ENCODE measurements at places on chromosomes 1 and 21. TPM values are rescaled to one million over a fixed set of nuclear protein-coding genes. Genes with fewer than 3 reads are reported as not detected.

The LCE2C gene
- total RNA-seq, result not detected

The CELA2A gene
- total RNA-seq, result not detected

The CRYAA gene
- not detected for total RNA-seq

The CCDC24 gene
- total RNA-seq, result 4.2 TPM

The CYP4B1 gene
- not detected for total RNA-seq

The ORC1 gene
- total RNA-seq, result 4.9 TPM

The RGS8 gene
- not detected for total RNA-seq

The CNR2 gene
- not detected for total RNA-seq

The CFAP74 gene
- total RNA-seq, result not detected

The TMEM183A gene
- 65.5 TPM for total RNA-seq

The FAM72A gene
- 21.7 TPM for total RNA-seq

DNA sequence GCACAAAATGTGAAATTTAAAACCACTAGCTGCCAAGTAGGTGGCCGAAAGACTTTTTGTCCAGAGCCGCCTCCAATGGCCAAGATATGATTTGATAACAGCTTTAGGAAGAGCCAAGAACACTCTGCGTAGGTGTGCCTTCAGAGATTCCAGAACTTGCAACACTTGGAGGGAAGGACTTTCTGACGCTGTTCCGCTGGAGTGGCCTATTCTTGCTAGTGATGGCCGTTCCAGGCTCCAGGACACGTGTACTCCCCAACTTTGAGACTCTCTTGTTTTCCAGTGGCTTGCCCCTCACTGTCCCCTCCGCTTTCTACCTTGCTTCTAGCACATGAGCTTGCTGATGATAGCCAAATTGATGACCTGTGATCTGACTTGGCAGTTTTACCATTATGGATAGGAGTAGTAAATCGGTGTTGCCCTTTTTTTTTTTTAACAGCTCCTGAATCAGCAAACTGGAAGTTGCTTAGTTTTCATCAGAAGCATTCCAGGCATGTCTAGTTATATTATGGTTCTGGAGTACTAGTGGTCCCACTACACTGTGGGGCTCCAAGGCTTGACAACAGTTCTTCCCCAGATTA lies 1.0 kb downstream of the PRDX6 start:
- peaks cover 17% of the 10 kb centered on the region for H3K36me3 ChIP-seq
- H3K4me3 ChIP-seq, result peak overlapping the region; percentile 90

- DNase-seq, result no peak
- peaks cover 7% of the 10 kb centered on the region for H3K36me3 ChIP-seq
- H3K4me1 ChIP-seq, result peaks cover 19% of the 10 kb centered on the region
- H3K27me3 ChIP-seq, result no peaks in the 10 kb centered on the region
- peak overlapping the region; percentile 2 for H3K4me3 ChIP-seq
Measured at GRCh38 chr21:37082856-37083528, 9.9 kb downstream of the TTC3 start.

DNA sequence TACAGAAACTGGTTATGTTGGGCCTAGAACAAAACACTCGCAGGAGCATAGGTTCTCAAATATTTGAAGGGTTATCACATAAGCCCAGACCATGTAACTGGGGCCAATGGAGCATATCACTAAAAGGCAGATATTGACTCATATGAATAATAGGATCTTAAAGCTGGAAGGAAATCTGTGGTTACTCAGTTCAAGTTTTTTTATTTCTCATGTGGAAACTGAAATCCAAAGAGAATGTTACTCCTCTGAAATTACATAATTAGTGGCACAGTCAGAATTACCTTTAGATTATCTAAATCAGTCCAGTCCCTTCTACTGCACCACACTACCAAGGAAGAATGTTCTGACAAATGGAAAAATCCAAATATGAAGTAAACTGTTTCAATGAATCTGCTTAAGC lies 12.0 kb downstream of the SLAMF8 start:
- peaks cover 4% of the 10 kb centered on the region for H3K27me3 ChIP-seq
- no peak for DNase-seq
- no peak overlapping the region for H3K4me3 ChIP-seq
- no peak overlapping the region for H3K27ac ChIP-seq

GRCh38 chr1:214123061-214123784 lies 135.4 kb downstream of the PROX1 start:
- DNase-seq, result peak; percentile 51
- H3K4me1 ChIP-seq, result peaks cover 35% of the 10 kb centered on the region
- peaks cover 3% of the 10 kb centered on the region for H3K27me3 ChIP-seq
- peaks cover 4% of the 10 kb centered on the region for H3K36me3 ChIP-seq
- H3K4me3 ChIP-seq, result no peak overlapping the region

GRCh38 chr1:45448357-45448756 lies 42.6 kb downstream of the TESK2 start:
- H3K36me3 ChIP-seq, result no peaks in the 10 kb centered on the region
- peaks cover 3% of the 10 kb centered on the region for H3K4me1 ChIP-seq
- H3K27me3 ChIP-seq, result no peaks in the 10 kb centered on the region
- H3K27ac ChIP-seq, result no peak overlapping the region
- no peak overlapping the region for H3K4me3 ChIP-seq

DNA sequence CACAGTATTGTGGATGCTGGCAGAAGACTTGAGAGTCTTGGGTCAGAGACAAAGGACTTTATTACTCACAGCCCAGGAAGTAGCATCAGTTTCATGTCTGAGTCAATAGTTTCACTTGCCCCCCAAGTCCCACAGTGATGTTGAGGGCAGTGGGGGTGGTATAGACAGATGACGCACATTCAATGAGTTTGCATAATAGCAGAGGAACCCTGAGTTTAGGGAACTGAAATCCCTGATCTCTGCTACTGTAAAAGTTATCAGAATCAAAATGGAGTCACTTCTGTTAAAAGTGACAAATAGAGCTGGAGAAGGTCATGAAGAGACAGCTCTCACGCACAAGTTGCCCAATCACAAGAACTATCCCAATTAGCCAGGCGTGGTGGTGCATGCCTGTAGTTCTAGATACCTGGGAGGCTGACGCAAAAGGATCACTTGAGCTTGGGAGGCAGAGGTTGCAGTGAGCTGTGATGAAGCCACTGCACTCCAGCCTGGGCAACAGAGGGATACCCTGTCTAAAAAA lies 11.5 kb upstream of the HCRTR1 start:
- H3K36me3 ChIP-seq, result no peaks in the 10 kb centered on the region
- peaks cover 3% of the 10 kb centered on the region for H3K27me3 ChIP-seq
- H3K4me3 ChIP-seq, result no peak overlapping the region
- H3K27ac ChIP-seq, result no peak overlapping the region
- H3K4me1 ChIP-seq, result no peaks in the 10 kb centered on the region
- no peak for DNase-seq

DNA sequence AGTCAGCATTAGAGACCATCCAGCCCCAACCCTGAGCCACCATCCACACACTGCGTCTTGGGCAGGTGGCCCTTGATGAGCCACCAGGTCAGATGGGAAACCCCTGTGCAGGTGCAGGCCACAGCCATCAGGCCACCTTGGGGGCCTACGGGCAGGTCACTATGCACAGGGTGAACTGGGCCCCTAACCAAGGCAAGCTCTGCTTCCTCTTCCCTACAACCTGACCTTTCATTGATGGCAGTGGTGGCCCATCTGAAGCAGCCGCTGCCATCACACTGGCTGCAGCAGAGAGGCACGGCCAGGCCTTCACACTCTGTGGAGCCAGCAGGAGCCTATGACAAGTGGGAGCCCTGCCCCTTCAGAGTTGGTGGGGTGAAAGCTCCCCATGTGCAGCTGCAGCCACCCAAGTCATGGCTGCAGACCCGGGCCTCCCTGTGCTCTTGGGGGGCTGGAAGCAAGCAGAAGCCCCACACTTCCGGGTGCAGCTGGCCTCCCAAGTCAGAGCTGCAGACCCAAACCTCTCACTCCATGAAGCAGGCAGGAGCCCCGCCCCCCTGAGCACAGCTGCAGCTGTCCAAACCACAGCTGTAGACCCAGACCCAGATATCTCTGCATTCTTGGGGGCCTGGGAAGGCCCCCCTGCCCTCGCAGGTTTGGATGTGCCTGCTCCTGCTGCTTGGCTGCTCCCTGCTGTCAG lies 681.5 kb downstream of the MATN1 start:
- no peak for DNase-seq
- peaks cover 8% of the 10 kb centered on the region for H3K27me3 ChIP-seq
- H3K4me3 ChIP-seq, result no peak overlapping the region
- no peaks in the 10 kb centered on the region for H3K4me1 ChIP-seq
- no peak overlapping the region for H3K27ac ChIP-seq

- no peak overlapping the region for H3K4me3 ChIP-seq
- H3K4me1 ChIP-seq, result peaks cover 5% of the 10 kb centered on the region
- H3K27me3 ChIP-seq, result peaks cover 3% of the 10 kb centered on the region
Measured at GRCh38 chr1:39922251-39922688, 20.6 kb upstream of the MYCL start.

DNA sequence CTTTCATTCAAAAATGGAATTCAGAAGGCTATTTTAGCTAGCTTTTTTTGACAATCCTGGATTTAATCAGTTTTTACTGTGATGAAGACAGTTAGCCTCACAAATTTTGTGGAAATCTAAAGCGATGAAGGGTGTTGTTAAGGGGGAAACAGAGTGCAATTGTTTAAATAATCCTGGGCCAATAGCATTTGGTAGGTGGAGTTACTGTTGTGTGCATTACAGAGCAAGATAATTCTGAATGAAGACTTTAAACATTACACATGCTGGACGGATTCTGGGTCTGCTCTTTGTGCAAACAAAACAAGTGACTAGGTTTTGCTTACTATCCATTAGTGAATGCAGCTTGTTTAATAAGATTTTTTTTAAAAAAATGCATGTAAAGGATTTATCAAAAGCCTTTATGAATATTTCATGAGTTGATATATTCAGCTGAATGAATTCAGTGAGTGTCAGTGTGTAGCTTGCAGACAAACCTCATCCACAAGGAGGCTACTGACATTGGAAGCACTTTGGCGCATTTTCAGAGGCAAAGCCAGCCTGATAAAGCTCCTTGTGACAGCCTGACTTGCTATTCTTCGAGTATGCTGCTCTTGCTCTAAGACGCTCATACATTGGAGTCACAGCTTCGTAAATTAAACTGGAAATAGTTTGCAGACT lies 199.6 kb downstream of the PDE4B start:
- DNase-seq, result no peak
- no peaks in the 10 kb centered on the region for H3K36me3 ChIP-seq
- H3K4me3 ChIP-seq, result no peak overlapping the region
- no peak overlapping the region for H3K27ac ChIP-seq

DNA sequence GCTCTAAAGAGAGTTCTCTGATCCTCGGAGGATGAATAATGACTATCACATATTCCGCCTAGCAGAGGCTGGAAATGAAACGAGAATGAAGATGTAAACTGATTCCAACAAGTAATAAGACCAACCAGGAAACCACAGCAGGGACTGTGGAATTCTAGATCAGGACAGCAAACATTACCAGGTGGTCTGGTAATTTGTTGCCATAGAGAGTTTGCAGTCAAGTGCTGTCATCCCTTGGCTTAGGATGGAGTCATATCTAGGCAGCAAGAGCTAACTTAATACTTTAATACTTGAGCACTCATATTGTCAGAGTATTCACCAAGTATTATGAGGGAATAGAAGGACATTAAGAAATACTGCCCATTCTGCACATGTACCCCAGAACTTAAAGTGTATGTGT lies 45.1 kb upstream of the MUTYH start:
- H3K27ac ChIP-seq, result no peak overlapping the region
- no peaks in the 10 kb centered on the region for H3K36me3 ChIP-seq
- no peak for DNase-seq
- no peak overlapping the region for H3K4me3 ChIP-seq

- H3K27ac ChIP-seq, result no peak overlapping the region
- H3K4me1 ChIP-seq, result peaks cover 2% of the 10 kb centered on the region
- H3K36me3 ChIP-seq, result peaks cover 10% of the 10 kb centered on the region
- DNase-seq, result no peak
- H3K4me3 ChIP-seq, result no peak overlapping the region
- peaks cover 5% of the 10 kb centered on the region for H3K27me3 ChIP-seq
Measured at GRCh38 chr1:160192234-160192633, 1.9 kb downstream of the CASQ1 start.

DNA sequence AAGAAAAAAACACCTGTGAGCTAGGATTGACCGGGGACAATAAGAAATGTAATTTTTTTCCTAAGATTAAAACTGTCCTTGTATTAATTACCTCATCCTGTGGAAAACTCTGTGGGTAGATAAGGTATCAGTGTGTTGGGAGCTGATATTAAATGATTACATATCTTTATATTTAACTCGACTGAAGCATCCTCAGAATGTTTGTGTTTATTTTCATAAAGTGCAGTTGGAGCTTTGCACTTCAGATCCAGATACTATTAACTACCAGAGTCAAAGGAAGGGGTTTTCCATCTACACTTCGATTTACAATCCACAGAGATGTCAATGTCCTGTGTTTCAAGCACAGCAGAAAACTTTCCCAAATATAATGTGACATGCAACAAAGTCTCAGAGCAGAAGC lies 164.5 kb downstream of the NR5A2 start:
- H3K27me3 ChIP-seq, result peaks cover 6% of the 10 kb centered on the region
- H3K27ac ChIP-seq, result no peak overlapping the region
- DNase-seq, result no peak
- H3K4me1 ChIP-seq, result peaks cover 6% of the 10 kb centered on the region
- no peaks in the 10 kb centered on the region for H3K36me3 ChIP-seq
- no peak overlapping the region for H3K4me3 ChIP-seq

DNA sequence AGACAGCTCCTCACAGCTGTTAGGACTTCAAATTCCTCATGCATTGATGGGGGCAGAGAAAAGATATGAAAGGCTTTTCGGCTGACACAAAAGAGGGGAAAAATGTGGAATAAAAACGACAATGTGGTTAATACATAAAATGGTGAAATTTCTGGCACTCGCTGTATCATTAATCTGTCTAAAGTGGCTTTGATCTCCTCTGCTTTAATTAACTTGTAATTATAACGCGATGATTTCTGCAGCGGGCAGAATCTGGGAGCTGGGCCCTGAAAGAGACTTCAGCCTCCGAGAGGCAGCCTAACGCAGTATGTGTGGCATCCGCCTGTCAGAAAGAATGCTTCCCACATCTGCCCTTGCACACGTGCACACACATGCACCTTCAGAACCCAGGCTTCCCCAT lies 144.1 kb upstream of the IGSF21 start:
- no peak overlapping the region for H3K4me3 ChIP-seq
- H3K27me3 ChIP-seq, result peaks cover 2% of the 10 kb centered on the region
- no peak overlapping the region for H3K27ac ChIP-seq
- H3K4me1 ChIP-seq, result peaks cover 8% of the 10 kb centered on the region

DNA sequence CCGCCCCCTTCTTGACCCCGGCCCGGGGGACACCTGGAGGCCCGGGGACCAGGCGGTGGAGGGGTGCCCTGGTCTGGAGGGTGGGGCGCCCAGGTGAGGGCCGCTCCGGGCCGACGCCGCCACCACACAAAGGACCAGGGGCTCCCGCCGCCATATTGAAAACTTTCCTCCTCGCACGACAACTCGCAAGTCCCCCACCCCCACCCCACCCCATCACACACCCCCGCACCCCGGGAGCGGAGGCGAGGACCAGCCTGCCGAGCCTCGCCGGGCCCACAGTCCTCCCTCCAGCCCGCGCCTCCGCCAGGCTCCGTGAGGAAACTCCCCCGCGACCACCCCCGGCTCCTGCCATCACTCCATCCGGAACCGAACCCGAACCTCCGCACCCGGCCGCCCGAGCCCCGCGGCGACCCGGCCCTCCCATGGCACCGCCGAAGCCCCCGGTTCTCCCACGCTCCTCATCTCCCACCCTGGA lies 733 bp downstream of the KDM5B start:
- peak overlapping the region; percentile 92 for H3K4me3 ChIP-seq
- peak; percentile 15 for DNase-seq
- no peak overlapping the region for H3K27ac ChIP-seq
- H3K36me3 ChIP-seq, result peaks cover 13% of the 10 kb centered on the region

- no peaks in the 10 kb centered on the region for H3K4me1 ChIP-seq
- no peak overlapping the region for H3K4me3 ChIP-seq
- H3K27me3 ChIP-seq, result peaks cover 8% of the 10 kb centered on the region
- peaks cover 6% of the 10 kb centered on the region for H3K36me3 ChIP-seq
- H3K27ac ChIP-seq, result no peak overlapping the region
Measured at GRCh38 chr1:4415476-4415875, 238.9 kb upstream of the AJAP1 start.

- H3K36me3 ChIP-seq, result no peaks in the 10 kb centered on the region
- no peak overlapping the region for H3K27ac ChIP-seq
- no peaks in the 10 kb centered on the region for H3K27me3 ChIP-seq
- no peak overlapping the region for H3K4me3 ChIP-seq
Measured at GRCh38 chr21:16792101-16792500, 720.7 kb upstream of the CXADR start.

All from endothelial cell (in vitro differentiated cells).